ENCODE measurements at places on chromosomes 2 and 18. TPM values are rescaled to one million over a fixed set of nuclear protein-coding genes. Genes with fewer than 3 reads are reported as not detected.
A peak's percentile ranks its signal among the peaks of the same experiment; 100 is the strongest.

DNA sequence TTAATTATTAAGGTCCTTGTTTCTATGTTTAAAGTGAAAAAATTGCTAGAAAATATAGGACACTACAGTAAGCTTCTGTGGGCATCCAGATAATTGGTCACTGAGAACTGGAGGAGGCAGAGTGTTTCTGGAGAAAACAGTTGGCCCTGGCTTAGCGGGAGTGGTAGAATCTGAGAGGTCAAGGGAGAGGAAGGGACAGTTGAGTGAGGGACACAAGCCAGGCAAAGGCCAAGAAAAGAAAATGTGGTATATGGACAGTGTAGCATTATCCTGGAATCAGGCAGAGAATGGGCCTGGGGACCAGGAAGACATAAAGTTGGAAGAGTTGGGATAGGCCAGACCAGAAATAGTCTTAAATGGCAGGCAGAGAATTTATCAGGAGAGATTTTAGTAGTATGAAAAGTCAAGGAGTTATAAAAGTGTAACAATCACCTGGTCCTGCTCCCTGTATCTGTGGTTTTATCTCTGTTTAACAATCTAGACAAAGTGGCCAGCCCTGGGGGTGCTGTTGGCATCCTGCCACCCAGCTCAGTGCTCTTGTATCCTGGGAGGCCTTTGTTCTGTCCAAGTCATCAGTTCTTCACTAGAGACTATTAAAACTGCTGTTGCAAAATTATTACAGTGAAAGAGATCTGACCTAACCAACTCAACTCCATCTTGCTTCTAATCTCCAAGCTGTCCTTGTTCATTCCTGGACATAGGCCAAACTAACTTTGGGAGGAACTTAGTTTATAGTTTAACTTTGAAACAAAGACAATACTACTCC lies 15.4 kb upstream of the MSGN1 start:
- no peak for DNase-seq

DNA sequence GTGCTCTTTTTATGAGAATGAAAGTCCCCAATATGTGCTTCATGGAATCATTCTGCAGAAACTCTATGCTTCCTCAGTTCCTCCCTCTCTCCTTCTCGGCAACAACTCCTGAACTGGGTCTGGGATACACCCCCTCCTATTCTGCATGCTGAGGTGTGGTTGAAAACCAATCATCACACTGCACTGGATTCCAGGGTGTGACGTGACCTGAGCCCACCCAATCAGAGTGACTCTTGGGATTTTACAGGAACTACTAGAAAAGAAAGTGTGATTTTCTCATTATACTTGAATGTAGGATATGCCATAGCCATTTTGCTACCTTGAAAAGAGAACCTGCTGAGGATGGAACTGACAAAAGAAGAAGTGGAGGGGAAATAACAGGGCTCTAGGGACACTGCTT lies 36.3 kb downstream of the ACVR1 start:
- peak; percentile 48 for DNase-seq

GRCh38 chr2:233380132-233380895 lies 26.0 kb downstream of the DGKD start:
- no peak for DNase-seq

DNA sequence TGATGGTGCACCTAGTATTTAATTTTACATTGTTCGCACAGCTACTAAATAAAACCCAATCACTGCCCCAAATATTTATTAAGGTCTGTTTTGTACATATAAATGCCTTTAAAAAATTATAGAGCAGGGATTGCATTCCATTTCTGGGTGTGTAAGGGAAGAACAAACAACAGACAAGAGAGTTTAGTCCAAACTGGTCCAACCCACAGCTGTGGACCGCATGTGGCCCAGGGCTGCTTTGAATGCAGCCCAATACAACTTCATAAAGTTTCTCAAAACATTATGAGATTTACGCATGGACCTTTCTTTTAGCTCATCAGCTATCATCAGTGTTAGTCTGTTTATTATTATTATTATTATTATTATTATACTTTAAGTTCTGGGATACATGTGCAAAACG lies 114.8 kb upstream of the LRATD1 start:
- DNase-seq = no peak

DNA sequence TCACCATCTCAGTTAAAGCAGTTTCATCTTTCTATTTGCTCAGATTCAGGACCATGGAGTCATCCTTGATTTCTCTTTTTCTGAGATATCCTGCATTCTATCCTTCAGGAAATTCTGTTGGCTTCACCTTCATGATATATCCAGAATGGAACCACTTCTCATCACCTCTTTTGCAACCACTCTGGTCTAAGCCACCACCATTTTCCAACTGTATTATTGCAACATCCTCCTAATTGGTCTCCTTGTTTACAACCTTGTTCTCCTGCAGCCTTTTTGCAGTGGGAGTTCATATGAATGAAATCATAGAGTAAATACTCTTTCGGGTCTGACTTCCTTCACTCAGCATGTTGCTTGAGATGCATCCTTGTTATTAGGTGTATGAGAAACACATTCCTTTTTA lies 3.4 kb upstream of the EFEMP1 start:
- DNase-seq = no peak

DNA sequence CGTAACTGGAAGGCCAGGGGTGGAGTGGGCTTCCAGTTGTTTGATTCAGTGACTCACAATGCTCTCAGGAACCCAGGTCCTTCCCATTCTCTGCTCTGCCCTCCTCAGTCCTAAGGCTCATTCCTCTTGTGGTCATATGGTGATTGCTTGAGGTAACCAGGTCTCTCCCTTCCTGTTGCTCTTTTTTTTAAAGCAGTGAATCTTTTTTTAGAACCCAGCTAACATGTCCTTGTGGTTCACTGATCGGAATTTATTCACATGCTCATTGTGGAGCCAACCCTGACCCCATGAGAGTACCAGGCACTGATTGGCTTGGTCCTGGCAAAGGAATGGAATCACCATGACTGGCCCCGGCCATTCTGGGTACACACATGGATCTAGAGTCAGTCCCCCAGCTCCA lies 7.4 kb downstream of the THNSL2 start:
- no peak for DNase-seq

GRCh38 chr2:75065402-75066008 lies 107.1 kb downstream of the POLE4 start:
- DNase-seq = no peak

GRCh38 chr2:129056959-129057317 lies 738.3 kb upstream of the HS6ST1 start:
- DNase-seq = no peak

GRCh38 chr18:55179425-55179824 lies 220.2 kb upstream of the CCDC68 start:
- no peak for DNase-seq

DNA sequence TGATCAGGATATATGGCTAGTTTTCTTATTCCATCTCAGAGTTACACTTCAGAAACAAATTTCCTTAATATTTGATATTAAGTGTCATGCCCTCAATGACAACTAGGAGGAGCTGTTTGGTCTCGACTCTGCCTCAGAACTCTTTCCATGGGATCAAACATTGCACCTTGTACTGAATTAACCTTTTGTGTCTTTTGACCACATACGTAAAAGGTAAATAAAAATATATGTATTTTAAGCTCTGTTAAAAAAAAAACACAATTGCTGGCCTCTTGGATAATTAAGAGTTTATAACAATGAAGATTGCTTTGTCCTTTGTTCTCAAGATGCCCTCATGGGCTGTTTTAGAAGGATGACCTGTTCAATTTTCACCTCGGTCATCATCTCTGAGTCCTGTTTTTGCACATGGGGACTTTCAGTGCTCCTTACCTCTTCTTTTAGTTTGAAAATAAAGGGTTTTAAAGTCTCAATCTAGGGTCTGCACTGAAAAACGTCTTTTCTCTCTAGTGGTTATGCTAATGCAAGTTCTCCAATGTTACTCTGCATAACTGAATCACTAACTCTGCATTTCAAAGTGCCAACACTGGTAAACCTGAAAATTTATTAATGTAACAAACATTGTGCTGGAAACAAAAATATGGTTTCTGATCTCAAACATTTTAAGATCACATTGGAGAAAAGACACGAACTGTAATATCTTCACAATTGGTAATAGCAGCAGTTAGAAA lies 18.8 kb upstream of the FN1 start:
- peak; percentile 35 for DNase-seq

DNA sequence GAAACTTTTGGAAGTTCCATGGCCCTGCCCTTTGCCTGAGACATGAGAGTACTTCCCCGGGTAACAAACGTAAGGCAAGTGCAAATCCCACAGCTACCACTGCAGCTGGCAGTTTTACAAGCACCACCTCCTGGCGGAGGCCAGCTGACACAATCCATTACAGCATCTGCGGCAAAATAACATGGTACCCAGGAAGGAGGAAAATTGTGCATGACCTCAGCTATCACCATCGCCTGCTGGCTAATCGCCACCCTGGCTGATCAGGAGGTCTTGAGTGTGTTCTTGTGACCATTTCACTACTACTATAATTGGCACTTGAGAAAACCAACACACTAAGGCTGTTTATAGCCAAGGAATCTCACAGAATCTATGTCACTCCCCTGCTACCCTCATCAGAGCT lies 71.7 kb upstream of the SERPINE2 start:
- DNase-seq = no peak

- DNase-seq = no peak
Observed at GRCh38 chr18:12840382-12840781, 43.7 kb downstream of the PTPN2 start.

The ERCC3 gene
- total RNA-seq = 38.4 TPM

The STEAP3 gene
- 16.0 TPM for total RNA-seq

The VIT gene
- not detected for total RNA-seq

The MYCN gene
- total RNA-seq = 48.4 TPM

The POMC gene
- 4.4 TPM for total RNA-seq

The SCYGR4 gene
- total RNA-seq = not detected

The LONRF2 gene
- total RNA-seq = 0.04 TPM

The ROCK2 gene
- 12.6 TPM for total RNA-seq

All from H7 (cell line).